ENCODE measurements at places on chromosomes 5 and 9.

DNA sequence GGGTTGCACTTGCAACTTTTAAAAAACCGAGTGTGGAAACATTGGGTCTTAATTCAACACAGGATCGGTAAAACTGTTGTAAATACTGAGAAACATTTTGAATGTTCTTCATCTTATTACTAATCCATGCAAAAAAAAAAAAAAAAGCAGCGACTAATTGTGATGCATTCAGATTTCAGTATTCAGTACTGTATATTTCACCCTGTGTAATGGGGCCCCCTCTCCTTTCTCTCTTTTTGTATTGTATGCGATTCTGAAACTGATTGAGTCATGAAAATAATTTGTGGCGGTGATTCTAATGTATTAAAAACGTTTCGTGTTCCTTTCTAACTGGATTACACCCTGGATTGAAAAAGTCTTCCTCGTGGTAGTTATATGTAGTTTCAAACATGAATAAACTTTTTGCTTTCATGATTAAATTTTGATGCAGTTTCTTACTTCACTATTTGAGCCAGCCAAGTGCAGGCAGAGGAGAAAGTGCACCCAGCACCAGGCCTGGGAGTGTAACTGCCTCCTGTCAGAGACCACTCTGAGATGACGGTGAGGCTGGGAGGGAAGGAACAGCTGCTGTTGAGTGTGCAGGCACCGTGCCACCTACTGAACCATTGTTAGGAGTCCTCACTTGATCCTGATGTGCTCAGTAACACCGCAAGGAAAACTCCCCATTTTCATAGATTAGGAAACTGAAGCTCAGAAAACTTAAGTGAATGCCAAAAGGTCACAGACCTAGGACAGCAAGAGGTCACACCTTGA is 220.0 kb downstream of the PBX3 start:
- no peak for DNase-seq

DNA sequence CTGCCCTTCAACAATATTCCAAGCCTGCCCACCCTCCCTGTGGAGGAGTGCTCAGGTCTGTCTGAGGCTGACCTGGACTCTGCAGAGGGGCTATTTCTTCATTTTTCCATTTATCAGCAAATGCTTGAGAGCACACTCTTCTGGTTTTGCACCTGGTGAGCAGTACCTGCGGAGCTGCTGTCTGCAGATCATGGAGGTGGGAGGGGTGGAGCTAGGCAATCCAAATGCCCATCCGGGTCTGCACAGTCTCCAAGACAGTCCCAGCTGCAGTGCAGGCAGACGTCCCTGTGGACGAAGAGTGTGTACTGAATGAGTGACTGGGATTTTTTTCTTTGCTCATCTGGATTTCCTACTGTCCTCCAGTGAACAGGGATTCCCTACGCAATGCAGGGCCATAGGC is 239.8 kb downstream of the IRX2 start:
- no peak for DNase-seq

DNA sequence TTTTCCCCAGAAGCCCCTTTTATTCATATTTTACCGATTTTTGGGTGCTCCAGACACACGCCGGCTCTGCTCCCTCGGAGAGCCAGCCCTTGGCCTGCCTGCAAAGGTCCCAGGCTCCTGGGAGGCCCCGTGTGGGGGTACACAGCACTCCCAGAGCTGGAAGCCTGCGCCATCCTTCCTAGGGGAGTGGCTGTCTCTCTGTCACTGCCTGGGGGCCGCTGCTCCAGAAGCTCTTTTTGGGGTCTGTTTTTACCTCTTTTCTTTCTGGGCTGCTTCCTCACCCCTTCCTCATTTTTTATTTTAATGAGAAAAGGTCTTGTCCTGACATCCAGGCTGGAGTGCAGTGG is 119.1 kb upstream of the COL5A1 start:
- DNase-seq: no peak

DNA sequence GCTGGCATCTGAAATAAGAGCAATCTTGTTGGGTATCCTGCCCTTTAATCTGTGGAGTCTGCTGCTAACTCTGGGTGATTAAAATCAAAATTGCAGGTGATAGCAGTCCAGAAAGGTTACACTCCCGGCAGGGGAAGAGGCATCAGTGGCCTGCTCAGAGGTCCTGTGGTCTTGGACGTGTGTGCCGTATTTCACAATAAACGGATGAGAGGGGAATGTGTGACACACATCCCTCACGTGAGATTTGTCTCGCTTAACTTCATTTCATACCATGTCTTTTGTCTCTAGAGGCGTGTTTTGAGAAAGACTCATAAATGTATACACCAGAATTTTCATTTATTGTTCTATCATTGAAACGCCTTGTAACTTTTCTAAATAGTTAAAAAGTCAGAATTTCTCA is 36.6 kb downstream of the FAM240B start:
- no peak for DNase-seq

DNA sequence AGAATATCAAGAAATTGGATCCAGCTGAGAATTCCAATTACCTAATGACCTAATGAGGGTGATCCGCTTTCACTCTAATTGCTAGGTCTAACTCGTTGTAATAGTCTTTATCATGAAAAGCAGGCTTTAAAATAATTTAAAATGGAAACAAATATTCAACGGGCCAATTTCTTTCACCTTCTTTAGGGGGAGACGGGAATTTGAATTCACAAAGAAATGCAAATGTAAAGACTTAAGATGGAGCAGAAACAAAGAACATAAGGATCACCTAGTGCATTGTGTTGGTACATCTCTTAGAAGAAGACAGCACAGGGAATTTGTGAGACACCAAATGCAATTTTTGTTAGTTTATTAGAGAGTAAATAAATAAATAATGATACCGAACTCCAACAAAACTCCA is 1.5 kb upstream of the KCNN2 start:
- no peak for DNase-seq

DNA sequence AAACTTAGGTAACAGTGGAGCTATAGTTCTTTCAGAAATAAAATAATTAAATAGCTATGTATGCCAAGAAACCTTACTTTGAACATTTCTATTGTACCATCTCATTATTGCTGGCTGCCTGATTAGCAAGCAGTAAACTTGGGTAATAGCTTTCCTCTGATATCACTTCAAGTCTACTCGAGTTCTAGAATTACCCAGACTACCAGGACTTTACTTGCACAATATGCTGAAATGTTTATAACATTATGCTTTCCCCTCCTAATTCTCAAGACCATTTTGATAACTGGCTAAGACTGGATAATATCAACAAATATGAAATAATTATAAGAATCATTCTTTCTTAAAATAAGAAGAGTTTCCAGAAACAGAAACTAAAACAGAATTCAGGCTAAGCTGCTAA is 512.6 kb downstream of the RAB3C start:
- no peak for DNase-seq

DNA sequence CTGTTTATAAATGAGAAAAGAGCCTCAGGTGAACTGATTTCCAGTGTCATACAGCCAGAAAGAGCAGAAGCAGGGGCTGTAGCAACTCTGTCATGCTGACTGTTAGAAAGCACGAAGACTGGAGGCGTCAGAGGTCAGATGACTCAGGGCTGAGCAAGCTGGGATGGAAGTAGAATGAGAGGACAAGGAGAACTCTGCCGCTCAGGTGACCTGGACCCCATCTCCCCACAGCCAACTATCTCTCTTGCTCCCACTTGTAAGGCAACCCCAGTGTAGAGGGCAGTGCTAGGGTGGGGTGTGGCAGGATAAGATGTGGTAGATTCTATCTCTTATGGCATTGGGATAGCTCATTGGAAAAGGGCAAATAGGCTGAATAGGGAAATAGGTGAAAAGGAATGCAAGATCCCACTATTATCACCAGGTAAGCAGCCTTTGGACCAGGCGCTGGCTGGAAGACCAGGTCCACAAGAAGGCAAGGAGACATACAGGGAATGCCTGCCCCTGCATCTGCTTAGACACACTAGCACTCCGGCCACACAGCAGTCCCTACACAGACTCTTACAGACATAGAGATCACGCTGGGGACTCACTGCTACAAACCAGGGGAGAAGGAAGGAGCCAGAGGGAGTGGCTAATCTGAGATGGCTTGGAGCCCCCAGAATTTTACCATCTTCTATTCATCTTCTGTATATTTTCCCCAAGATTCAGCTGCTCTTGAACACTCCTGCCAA is 21.2 kb upstream of the LOX start:
- no peak for DNase-seq

DNA sequence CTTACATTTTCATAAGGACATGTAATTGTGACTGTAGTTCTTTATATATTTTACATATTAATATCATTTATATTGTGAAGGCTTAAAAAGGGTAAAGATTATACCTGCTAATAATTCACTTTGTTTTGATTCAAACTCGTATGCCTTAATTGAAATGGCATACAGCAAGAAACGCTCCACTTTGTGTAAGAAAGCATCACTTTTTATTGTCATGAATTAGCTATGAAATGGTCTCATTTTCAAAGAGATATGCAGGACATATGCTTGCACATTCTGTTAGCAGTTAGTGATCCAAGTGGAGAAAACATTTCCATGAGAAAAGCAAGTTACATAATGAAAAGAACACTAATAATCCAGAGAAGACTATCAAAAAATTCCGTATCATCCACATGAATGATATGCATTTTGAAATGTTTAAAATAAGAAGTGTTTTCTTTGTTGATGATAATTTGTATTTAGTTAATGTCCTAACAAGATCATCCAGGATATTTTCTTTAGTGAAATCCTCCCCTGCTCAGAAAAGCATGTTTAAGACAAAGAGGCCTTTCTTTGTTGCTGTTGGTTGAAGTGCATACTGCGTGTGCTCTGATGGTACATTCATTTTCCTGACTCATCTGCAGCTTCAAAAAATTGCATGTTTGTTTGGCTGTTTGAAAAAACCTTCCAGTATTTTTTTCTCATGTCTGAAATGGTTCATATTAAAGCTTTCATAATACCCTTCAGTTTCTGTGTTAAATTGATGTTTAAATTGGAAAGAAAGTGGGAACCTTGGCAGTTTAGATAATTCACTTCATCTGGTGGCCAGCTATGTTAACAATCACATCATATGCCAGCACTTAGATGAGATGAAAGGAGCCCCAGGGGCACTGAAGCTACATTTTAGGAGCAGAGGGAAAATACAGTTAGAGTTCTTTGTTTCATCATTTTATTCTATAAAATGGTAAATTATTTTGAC is 242.2 kb downstream of the CSNK1G3 start:
- no peak for DNase-seq

DNA sequence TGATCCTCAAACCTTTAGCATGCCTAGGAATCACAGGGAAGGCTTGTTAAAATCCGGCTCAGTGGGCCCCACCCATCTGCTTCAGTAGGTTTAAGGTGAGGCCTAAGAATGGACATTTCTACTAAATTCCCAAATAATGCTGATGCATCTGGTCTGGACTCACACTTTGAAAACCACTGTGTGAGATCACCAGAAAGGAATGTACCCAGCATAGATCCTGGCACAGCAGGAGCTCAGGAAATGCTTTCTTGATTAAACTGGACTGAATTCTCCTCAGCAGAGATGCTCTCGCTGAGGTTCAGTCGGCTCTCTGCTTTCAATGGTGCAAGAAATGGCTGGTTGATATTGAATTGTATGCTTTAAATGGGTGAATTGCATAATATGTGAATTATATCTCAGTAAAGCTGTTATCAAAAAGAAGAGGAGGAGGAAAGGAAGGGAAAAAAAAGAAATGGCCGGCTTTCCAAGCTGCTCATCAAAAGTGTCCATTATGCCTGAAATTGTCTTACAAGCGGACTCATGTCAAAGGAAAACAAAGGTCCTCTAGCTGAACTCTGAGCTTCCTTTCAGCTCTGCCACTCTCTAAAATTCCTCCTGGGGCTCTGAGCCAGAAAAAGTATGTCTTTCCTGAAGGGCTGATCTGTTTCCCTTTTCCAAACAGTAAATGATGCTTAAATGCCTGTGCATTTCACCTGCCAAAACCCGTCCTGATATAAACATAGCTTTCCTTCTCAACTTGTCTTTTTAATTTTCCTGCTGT is 77.6 kb upstream of the SAP30L start:
- DNase-seq: peak; percentile 91

- peak; percentile 50 for DNase-seq
These were observed 28.7 kb downstream of the CDKN2A start for GRCh38 chr9:21965401-21965951.

GRCh38 chr9:86977205-86977835 is 30.0 kb upstream of the GAS1 start:
- no peak for DNase-seq

- DNase-seq: no peak
These were observed 14.7 kb downstream of the ERP44 start for GRCh38 chr9:100084128-100084453.

GRCh38 chr9:97441729-97442128 is 29.8 kb downstream of the TDRD7 start:
- no peak for DNase-seq

DNA sequence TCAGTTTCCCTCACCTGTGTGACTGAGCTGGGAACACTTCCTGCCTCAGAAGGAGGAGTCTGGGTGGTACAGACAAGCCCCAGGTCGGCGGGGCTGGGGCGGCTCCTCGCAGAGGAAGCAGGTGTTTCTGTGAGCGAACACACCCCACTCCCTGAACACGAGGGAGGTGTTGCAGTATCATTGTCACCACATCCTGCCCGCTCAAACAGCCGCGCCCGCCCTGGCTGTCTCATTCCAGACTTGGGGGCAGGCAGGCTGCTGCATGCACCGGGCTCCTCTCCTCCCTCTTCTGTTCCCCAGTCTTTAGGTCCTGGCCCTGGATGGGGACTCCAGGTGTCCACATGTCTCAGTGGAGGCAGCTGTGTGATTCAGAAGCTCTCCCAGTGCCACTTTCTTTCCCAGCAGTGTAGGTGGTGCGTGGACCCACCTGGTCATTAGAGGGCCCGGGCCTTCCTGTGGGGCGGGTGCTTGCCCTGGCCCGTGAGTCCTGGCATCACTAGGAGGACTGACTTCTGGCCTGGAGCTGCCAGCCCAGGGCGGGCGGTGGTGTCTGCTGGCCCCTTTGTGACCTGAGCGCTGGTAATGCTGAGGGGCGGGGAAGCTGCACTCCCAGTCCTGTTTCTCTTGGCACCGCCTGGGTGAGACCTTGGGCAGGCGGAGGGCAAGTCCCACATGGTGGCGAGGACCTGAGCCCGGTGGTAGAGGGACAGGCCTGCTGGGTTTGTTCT is 18.3 kb upstream of the PHYHD1 start:
- DNase-seq: no peak

- DNase-seq: no peak
These were observed 13.6 kb upstream of the CCDC180 start for GRCh38 chr9:97293818-97294217.

GRCh38 chr5:154110716-154111115 is 71.9 kb downstream of the MFAP3 start:
- no peak for DNase-seq

DNA sequence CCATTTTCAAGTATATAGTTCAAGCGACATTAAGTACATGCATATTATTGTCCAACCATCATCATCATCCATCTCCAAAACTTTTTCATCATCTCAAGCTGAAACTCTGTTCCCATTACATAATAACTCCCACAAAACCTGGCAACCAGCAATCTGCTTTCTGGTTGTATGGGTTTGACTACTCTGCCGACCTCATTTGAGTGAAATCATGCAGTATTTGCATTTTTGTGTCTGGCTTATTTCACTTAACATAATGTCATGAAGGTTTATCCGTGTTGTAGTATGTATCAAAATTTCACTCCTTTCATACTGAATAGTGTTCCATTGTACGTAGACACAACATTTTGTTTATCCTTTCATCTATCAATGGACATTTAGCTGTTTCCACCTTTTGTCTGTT is 74.8 kb downstream of the SGCD start:
- DNase-seq: no peak

GRCh38 chr5:178116143-178116885 is 3.0 kb downstream of the N4BP3 start:
- no peak for DNase-seq

- no peak for DNase-seq
These were observed 9.9 kb downstream of the CCDC69 start for GRCh38 chr5:151213803-151214613.

GRCh38 chr5:35415309-35415708 is 185.0 kb upstream of the PRLR start:
- no peak for DNase-seq

Measured in smooth muscle cell of the brain vasculature (primary cell).